IMR-90 (cell line): ENCODE measurements at places on chromosomes 4 and X. TPM values are rescaled to one million over a fixed set of nuclear protein-coding genes. Genes with fewer than 3 reads are reported as not detected.

GRCh38 chrX:7052541-7052940 lies 95.0 kb upstream of the STS start:
- DNase-seq: no peak

- no peak for DNase-seq
Observed at GRCh38 chr4:111405989-111406388, 739.3 kb upstream of the FAM241A start.

The ZCCHC12 gene
- total RNA-seq: under 0.01 TPM in 1 of 2 replicates, not detected in the other

GRCh38 chrX:154051201-154051810 lies 31.6 kb upstream of the IRAK1 start:
- peak; percentile 59 for DNase-seq

The ARHGAP24 gene
- 21.9 and 24.0 TPM in 2 replicates for total RNA-seq

DNA sequence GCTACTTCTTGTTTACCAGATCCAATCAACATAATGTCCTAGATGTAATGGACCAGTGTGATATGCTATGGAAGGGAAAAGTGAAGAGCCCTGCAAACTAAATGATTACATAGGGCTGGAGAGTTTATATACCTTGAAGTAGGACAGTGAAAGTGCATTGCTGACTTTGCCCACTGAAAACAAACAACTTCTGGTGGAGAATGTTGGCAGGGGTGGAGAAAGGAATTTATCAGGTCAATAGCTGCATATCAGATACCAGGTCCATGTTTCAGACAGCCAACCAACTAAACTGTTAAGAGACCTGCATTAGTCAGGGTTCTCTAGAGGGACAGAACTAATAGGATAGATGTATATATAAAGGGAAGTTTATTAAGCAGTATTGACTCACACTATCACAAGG lies 82.4 kb downstream of the DCUN1D4 start:
- no peak for DNase-seq

The F8A1 gene
- total RNA-seq: 0.54 and 1.1 TPM in 2 replicates

DNA sequence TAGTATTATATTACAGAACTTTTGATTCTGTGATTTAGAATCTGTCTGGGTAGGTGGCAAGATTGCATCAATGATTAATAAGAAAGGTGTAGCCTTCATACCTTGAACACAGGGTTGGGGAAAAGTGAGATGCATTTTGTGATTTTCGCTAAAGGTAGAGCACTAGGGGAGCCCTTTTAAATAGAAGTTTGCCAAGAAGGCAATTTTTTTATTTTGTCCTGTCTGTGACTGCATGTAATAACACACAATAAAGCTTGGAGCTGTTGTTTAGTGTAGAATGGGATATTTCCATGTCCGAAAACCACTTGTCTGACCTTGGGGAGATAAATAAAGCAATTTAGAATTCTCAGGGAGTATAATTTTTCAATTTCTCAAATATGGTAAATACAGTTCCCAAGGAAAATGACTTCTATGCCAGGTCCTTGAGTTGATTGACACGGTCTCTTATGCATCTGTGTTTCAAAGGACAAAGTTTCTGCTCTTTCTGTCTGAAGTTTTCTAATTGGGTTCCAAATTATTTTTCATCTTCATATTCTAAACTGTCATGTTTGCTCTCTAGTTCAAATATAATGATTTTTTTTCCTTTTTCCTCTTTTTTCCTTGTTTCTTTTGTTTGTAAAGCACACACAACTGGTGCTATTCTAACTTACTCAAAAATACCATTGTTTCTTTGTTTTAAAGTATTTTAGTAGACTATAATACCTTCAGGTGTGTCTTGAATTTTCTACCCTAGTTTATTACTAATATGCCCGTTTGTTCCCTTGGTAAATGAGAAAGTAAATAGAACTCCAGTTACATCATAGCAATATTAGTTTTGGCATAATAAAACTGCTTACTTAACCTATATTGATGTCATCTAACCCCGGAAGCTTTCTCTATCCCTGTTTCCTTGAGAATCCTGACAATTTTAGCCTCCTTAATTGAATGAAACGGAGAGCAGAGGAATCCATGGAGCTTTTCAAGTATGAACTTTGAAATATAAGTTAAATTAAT lies 87.8 kb upstream of the BMPR1B start:
- DNase-seq: no peak

The FOXR2 gene
- not detected in 2 replicates for total RNA-seq

The PCDH10 gene
- total RNA-seq: 0.90 and 1.4 TPM in 2 replicates

DNA sequence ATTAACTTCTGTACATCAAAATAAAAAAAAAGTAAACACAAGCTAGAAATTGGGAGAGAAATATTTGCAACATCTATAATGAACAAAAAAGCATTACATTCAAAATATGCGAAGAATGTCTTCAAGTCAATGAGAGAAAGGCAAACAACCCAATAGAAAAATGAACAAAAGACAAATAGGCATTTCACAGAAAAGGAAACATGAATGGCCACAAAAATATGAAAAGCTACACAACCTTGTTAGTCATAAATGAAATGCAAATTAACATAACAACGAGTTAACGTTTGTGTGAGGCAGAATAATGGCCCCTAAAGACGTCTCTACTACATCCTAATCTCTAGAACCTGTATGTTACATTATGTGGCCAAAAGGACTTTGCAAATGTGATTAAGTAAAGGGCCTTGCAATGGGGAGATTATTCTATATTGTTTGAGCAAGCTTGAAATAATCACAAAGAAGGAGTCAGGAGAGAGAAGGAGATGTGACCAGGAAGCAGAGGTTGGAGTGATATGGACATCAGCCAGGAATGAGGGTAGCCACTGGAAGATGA lies 86.8 kb downstream of the WDFY3 start:
- peak; percentile 33 for DNase-seq

DNA sequence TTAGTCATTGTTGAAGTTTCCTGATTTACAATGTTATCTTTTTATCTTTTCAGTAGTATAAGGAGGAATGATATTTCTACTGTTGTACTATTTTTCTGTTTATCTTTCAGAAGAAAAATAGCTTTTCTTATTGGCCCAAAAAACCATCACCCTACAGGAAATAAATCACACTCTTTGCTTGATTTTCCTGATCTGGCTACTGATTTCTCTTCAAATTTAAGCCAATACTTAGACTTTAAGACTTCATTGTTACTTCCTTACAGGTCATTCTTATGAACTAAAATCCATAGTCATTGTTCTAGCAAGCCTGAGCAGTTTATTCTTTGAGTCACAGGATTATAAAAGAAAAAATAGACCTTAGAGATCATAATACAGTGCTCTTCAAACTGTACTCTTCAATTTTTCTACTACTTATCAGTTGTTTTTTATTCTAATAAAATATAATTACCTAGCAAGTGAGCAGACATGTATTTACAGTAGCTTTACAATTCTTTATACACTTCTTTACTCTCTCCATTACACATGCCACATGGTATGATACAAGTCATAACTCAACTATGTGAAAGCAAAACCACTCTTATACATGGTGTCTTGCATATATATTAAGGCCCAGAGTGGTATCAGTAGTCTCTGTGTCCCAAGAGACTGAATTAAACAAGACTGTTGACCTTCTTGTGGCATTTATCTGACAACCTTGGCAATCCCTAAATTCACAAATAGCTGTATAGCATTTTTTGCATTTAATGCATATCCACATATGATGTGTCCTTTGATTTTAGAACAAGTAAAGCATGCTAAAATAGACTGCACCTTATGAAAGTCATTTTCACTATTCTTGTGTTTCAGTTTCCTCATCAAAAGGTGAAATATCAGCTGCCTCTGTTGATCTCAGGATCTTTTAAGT lies 47.9 kb downstream of the TET2 start:
- DNase-seq: peak; percentile 79

GRCh38 chrX:153777261-153778090 lies 3.4 kb upstream of the SRPK3 start:
- DNase-seq: no peak

GRCh38 chr4:77203380-77204197 lies 46.6 kb downstream of the CCNG2 start:
- DNase-seq: peak; percentile 82

DNA sequence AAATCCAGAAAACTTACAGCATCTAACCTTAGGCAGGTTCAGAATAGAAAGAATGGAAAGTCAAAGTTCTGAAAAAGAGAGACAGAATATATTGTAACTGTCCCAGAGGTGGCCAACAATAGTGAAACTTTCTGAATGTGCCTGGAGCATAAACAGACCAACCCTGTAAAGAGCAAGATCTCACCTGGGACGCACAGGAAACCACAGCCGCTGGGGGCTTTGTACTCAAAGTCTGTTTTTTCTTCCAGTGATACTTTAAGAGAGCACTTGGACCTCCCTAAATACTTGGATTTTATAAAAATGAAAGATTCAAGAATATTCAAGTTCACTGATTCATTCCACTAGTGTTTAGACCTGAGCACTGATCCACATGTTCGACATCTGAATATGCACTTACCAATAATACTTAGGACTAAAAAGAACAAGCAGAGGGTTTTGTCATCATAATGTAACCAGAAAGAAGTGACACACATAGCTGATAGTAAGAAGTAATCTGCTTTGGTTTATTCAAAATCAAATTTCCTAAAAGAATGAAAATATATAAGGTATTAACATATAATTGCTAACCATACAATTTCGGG lies 35.3 kb downstream of the ARAP2 start:
- no peak for DNase-seq

DNA sequence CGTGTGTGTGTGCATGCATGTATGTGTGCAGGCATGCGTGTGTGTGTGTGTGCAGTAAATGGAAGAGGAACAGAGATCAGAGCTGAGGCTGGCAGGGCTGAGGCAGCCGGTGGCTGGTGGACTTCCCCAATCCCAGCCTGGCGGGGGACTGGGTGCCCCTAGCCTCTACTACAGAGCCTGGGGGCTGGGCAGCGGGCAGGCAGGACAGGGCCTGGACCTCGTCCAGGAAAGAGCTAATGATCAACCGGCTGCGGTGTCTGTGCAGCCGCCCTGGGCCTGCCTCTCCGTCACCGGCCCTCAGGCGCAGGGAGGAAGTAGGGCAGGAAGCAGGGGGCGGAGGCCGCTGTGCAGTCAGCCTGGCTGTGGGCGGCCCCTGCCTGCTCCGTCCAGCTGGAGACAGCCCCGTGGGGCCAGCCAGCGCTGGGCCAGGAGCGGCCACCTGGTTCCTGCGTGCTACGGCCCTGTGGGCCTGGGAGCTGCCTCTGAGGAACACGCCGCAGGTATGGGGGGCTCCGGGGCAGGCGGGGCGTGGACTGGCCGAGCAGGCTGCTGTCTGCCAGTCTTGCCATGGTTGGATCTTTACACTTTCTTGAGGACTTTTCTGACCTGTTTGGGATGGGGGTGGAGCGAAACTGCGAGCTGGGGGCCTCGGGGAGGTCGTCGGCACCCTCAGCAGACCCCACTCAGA lies at the start of gene SH3TC1:
SH3TC1 (plus strand) TSS at position 385 of the 688 bp plus-strand sequence. CDS start 5,905 bp downstream, outside the sequence.
- peak; percentile 86 for DNase-seq

DNA sequence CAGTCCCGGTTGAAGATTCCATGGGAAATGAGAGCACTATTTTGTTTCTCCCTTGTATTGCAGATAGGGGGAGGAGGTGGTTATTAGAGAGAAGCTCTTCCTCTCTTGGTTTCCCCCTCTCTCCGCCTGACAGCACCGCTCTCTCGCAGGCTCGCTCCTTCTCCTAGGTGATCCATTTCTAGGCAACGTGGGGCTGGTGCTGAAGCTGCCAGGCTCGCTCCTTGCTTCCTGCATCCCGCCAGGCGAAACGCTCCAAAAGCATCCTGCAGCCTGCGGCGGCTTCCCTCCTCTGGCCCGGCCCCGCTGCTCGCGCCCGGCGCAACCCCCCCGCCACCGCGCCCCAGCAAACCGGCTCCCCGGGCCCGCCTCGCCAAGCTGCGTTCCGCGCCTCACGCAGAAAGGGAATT lies at the start of gene GRID2:
GRID2 (plus strand) TSS at position 346 of the 407 bp plus-strand sequence.
- DNase-seq: peak; percentile 2

GRCh38 chr4:153509724-153510123 lies 43.6 kb downstream of the TMEM131L start:
- no peak for DNase-seq

The FHL1 gene
- 41.9 and 69.4 TPM in 2 replicates for total RNA-seq

The CSAG1 gene
- not detected in 2 replicates for total RNA-seq

The ZFYVE28 gene
- total RNA-seq: 0.36 and 0.56 TPM in 2 replicates

The MGARP gene
- total RNA-seq: 35.0 and 44.4 TPM in 2 replicates

DNA sequence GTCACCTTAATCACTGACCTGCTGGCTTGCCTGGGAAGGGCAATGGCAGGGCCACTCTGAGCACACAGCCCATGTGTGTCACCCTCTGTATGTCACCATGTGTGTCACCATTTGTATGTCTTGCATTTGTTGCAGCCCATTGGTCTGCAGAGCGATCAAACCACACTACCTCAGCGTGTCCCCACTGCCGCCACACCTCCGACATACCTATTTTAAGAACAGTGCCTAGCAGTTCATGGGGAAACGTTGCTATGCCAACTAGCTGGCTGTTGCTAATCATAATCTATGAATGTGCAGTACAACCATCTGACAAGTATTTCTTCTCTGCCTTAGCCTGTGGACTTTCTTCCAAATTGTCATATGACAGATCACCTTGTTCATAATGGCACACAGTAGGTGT lies 8.0 kb upstream of the CRMP1 start:
- no peak for DNase-seq

- DNase-seq: no peak
Observed at GRCh38 chr4:77183777-77184420, 26.9 kb downstream of the CCNG2 start.
